WTC11 (cell line): ENCODE measurements at places on chromosomes 5 and 9.

GRCh38 chr5:175663186-175664184 lies 5.6 kb downstream of the HRH2 start:
- no peak for DNase-seq

GRCh38 chr9:92965061-92965758 lies 17.9 kb downstream of the FGD3 start:
- no peak for DNase-seq

DNA sequence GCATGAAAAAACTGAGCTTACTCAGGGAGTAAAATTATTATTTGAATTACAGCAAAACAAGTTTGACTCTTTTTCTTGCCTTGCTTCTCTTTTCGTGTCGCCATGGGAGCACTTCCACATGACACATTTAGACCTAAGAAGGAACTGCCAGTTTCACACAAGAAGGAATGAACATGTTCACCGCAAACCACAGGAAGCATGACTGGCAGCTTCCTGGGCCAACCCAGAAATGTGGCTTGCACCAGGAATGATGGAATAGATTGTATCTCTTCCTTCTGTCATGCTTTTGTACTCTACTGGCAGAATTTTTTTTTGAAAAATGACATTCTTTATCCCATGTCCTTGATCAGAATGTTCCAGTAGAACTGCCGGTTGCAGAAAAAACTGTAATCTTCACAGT lies 32.9 kb upstream of the MAN2A1 start:
- no peak for DNase-seq

GRCh38 chr9:69175486-69175885 lies 1.4 kb downstream of the TJP2 start:
- no peak for DNase-seq

DNA sequence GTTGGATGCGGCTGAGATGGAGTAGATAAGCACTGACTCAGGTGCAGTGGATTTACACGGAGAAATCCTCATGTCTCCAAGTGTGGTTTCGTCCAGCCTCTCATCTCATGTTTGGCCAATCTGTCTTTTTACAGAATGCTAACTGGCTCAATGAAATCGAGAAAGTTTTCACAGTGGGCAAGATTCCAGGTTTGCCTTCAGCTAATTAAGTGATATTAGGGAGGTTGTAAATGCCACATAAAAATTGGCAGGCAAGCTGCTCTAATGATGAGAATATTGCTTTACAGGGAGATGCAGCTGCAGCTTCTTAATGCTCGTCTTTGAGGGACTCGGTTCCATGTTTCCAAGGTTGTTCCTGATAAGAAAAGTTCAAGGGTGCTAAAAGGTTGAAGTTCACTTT lies 23.7 kb downstream of the BARHL1 start:
- no peak for DNase-seq

DNA sequence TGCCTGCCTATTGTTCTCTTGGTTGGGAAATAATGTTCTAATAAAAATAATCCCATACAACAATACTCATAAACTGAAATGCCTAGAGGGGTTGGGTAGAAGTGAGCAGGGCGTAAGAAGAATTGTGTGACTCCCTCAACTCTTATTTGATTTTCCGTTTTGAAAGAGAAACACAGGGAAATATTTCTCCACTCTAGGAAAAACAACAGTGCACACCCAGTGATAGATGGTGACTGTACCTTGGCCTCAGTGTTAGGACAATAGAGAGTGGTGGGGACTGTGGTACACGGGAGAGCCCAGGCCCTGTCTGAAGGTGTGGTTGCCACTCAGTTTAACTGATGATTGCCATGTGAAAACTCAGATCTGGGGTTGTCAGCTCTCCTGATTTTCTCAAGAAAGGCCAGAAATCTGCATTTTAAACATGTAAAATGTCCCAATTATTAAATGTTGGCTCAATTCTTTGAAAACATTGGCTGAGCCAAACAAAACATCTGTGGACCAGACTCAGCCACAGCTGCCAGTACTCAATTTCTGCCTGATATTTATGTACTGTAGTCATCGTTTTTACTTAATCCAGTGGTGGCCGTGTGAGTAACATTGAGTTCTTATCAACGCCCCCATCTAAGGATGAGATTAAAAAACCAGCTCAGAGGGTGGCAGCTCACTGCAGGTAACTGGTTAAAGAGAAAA lies 103.8 kb upstream of the ZNF618 start:
- no peak for DNase-seq

DNA sequence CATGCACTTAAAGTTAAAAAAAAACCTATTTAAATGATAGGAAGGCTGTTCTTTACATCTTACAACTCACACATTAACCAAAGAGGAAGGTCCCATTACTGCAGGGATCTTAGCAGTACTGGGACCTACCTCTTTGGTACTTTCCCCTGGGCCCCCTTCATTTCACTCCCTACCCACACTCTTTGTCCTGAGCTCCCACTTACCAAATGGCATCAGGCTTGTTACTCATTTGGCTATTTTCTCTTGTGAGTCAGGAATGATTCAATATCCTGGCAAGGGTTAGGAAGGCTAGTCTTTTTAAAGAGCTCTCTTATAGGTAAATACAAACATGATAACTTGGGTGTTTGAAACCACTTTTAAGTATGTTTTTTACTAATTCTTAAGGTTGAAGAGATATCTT lies 117.4 kb upstream of the ELL2 start:
- DNase-seq: no peak

DNA sequence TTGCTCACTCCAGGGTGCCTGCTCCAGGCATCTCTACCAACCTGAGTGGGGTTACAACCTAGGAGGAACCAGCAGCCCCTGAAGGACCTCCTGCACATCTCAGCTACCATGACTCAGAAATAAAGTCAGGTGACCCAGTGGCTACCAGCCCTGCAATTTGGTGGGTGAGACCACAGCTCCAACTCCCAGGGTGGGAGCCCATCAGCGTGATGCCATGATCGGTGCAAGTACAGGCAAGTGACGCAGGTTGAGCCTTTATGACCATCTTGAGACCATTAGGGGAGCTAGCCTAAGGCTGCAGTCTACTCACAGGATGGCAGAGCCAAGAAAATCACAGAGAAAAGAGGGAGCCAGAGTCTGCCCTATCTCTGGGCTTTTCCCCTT lies 8.6 kb downstream of the SEPTIN8 start:
- DNase-seq: no peak

DNA sequence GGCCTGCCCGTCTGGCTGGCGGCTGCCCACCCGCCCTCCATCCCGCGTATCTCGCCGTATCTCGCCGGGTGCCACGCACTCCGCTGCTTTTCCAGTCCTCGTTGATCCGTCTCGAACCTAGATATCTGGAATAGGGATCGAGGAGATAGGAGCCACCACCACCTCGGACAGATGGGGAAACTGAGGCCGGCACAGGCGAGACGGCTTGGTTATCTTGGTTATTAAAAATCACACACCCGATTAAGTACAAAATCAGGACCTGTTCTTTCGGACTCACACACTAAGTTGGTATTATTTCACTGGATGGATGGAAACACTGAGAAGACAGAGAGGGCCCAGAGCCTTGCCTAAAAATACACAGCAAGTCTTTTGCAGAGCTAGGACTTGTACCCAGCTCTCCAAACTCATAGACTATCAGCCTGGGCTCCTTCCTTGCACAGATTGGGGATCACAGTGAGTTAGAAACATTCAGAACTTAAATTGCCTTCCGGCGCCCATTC lies 678 bp downstream of the SLC26A2 start:
- no peak for DNase-seq

GRCh38 chr9:35656348-35656747 lies 1.5 kb downstream of the RMRP start:
- no peak for DNase-seq

- DNase-seq: no peak
These were observed 483.1 kb downstream of the BNC2 start for GRCh38 chr9:16387382-16387781.

- no peak for DNase-seq
These were observed 242.5 kb downstream of the DIRAS2 start for GRCh38 chr9:90400091-90400490.

DNA sequence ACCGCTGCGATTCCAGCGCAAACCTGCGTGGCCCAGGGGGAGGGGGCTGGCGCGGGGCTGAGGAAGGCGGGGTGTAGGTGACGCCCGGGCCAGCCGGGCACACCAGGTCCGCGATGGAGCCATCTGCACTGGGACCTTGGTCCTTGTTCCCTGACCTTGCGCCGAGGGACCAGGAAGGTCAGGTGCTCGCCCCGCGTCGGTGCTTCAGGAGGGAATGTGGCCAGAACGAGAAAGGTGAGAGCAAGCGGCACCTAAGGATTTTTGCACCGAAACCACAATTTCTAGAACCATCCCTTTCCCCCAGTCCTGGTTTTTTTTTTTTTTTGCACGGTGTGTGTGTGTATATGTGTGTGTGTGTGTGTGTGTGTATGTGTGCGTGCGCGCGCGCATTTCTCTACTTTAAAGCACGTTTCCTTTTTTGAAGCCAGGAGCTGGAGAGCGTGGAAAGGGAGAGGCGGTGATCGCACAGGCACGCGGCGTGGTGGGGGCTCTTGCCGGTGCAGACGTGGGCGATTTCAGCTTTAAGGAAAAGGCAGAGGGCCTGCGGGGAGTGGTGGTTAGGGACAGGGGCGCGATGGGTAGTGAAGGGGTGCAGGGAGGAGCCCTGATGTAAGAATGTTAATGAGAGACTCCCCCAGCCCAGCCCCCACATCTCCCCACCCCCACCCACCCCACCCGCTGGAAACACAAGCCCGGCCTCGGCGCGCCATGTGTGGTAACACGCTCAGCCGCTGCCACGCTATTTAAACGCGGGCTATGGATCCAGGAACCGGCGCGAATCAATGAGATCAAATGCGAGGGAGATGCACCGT lies at the start of gene NPR3:
NPR3 (plus strand) TSS at position 772 of the 812 bp plus-strand sequence. CDS start 456 bp downstream, outside the sequence.
- DNase-seq: peak; percentile 53

DNA sequence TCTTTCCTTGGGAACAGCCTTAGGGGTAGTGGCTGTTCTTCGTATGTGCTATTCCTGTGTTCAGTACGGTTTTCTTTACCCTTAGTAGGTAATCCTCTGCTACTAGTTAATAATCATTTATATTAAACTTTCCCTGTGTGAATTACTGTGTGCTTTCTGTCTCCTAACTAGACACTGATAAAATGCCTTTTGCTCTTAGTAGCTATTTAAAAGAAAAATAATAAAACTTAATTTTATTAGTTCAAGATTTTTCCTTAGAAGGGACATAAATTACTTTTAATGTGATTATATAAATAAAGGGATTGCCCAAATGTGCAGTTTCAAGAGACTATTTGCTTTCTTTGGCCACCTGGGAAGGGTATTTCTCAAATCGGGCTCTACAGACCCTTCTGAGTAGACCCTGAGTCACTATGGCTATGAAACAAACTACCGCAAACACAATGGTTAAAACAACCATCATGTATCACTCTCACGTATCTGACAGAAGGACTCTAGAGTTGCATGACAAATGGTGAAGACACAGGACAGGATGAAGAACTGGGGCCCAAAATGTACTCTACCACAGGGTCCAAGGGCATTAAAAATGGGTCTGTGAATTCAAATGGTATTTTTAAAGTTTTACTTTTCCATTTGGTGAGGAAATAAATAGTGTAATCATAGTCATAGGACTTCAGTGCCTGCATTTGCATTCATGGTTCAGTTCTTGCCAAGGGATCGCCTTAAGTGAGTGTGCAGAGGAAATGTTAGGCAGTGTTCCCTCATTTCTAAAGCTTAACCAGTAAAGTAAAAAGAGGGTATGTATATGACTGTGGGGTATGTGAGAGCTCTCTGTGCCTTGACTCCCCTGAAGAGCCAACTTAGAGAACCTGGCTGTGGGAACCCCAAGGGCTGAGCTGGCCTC lies 97.0 kb downstream of the TSSK1B start:
- DNase-seq: no peak

GRCh38 chr9:75036793-75037192 lies 8.7 kb upstream of the CARNMT1 start:
- no peak for DNase-seq

DNA sequence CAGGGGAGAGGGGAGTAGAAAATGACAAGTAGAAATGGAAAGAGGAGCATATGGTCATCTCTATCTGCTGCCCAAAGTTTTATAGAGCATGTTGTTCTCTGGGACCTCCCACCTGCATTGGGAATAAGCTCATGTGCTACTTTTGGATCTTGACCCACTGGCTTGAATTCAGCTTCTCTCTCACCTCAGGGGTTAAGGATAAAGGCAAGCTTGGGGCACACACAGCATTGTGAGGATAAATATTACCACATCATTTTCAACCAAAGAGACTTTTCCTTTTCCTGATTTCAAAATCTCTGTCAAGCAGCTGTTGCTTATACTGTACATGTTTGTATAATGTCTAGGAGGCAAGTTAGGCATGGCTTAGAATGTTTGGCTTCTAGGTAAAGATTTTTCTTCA lies 16.6 kb downstream of the ATP10B start:
- DNase-seq: no peak

GRCh38 chr5:57844410-57844809 lies 361.8 kb upstream of the ACTBL2 start:
- DNase-seq: no peak

- no peak for DNase-seq
These were observed 12.4 kb downstream of the TNFAIP8 start for GRCh38 chr5:119368238-119368630.

- DNase-seq: no peak
These were observed 284.8 kb downstream of the ADGRV1 start for GRCh38 chr5:90843443-90843842.

DNA sequence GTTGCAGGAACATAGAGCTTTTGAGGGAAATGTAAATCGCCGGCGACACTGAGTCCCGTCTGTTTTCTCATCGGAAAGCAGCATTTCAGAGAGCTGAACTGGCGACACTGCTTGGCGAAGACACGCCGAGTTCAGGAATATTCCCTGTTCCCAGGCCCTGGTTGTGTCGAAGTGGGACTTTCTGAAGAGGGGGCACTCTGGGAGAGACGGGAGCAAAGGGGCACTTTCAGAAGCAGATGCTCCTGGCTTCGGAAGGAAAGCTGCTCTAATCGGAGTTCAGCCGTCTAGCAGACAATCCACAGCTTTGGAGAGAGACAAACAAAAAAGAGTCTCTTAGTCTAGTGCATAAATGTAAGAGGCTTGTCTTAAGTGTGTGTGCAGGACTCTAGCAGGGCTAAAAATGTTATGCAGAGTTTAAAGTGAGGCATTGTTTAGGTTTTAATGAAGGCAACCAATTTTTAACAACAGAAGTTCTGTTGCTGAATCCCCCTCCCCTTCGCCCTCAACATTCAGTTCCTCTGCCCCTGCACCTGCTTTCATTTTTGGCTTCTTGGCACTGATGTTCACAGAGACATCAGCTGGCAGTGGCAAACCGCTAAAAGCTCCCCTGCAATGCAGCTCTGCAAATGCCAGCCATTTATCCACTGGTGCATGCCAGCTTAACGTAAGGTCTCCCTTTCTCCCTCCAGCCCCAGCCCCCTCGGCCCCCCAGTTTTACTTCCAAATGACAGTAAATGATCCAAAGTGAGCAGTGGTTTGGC lies 289.5 kb upstream of the MPDZ start:
- no peak for DNase-seq

GRCh38 chr9:126709241-126709640 lies 95.5 kb downstream of the LMX1B start:
- no peak for DNase-seq

GRCh38 chr5:147452165-147452811 lies 57.6 kb downstream of the DPYSL3 start:
- peak; percentile 60 for DNase-seq

DNA sequence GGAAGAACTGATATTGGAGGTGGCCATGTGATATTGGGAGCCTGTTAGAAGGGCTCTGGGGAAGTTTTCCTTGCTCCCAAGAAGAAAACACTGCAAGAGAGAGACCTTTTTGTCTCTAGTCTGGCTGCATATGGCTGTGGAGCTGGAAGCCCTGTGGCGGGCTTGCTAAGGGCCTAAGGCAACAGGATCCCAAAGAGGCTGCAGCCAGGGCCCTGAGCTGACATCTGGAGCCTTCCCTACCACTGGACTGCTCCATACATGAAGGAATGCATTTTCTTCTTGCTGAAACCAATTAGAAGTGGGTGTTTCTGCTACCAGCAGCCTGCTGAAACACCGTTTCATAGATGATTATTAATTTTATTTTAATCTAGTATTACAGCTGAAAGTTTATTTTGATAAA lies 42.2 kb downstream of the GNAQ start:
- DNase-seq: no peak
